ENCODE measurements at places on chromosomes 7 and 10.

DNA sequence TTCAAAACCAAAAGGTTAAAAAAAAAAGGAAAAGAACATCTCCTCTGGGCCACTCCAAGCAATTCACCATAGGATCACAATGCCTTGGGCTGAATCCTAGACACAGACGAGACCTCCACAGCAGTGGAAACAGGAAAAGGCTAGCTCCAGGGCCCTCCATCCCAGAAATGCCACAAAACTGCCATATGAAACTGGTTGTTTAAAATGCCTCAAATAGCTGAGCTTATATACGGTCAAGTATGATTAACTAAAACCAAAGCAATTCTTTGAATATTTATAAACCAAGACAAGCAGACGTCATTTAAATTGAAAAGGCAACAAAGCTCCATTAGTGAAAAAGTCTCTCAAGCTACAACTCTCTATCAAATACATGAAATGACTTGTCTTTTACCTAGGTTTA lies 63.1 kb downstream of the DOCK4 start:
- DNase-seq, result no peak

GRCh38 chr7:36283181-36283580 lies 106.5 kb upstream of the ANLN start:
- no peak for DNase-seq

DNA sequence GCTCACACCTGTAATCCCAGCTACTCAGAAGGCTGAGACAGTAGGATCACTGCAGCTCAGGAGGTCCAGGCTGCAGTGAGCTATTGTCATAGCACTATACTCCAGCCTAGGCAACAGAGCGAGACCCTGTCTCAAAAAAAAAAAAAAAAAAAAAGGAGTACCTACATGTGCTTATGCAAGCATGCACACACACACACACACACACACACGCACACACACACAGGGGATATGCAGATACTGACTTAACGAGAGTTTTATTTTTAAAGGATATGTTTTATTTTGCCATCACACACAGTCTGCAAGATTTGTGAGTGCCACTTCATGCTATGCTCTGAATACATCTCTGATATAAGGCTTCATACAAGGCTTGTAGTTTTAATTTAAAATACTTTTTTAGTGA lies 479.3 kb downstream of the NEBL start:
- no peak for DNase-seq

DNA sequence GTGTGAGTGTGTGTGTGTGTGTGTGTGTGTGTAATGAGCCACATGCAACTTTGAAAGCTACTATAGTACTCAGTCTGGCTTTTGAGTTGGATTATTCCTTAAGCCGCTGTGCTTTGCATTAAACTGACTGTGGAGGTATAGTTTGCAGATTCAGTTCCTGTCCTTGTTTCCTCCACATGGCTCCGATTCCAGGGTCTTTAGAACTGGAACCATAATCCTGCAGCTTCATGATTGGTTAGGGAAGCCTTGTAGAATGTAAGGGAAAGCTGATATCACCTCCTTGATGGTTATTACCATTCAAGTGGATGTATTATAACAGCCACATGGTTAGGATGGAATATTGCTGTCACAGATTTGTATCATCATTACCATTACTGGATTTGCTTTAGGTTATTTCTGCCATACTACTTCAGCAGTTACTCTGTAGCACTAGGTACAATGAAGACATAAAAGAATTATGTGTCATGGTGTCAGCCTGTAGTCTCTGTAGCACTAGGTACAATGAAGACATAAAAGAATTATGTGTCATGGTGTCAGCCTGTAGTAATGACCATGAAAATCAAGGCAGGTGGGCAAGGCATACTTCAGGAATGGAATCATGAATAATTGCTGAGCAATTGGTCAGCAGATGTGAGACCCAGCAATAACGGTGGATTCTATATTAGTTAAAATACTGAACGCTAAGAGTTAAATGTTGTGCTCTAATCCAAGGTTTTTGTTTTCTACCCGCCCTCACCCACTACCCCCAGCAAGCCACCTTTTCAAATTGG lies 275.1 kb upstream of the FZD1 start:
- no peak for DNase-seq

DNA sequence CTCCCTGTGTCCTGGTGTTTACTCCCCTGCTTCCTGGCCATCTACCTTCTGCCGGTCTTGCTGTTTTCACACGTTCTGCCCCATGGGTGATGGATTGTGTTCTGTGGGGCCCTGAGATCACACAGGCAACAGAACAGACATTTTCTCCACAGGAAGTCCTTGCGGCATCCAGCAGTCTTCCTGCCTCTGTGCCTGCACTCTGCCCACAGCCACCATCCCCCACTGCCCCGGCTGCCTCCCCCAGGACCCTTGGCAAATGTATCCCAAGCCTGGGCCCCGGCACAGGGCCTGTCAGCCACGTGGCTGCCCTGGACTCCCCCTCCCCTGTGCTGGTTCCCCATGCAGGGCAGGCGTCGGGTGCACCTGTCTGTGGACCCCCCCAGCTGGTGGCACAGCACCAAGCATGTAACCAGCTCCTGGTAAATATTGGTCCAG lies 184.2 kb downstream of the WDR37 start:
- DNase-seq, result no peak

- DNase-seq, result no peak
Observed at GRCh38 chr7:136386876-136387275, 409.7 kb upstream of the MTPN start.
